ENCODE measurements at places on chromosomes 1 and 21.

GRCh38 chr1:116096013-116096618 is 15.1 kb upstream of the MAB21L3 start:
- peaks cover 28% of the 10 kb centered on the region for H3K4me1 ChIP-seq
- H3K27ac ChIP-seq = no peak overlapping the region
- no peaks in the 10 kb centered on the region for H3K36me3 ChIP-seq
- no peak for DNase-seq
- H3K27me3 ChIP-seq = no peaks in the 10 kb centered on the region
- no peak overlapping the region for H3K4me3 ChIP-seq

- H3K27me3 ChIP-seq = no peaks in the 10 kb centered on the region
- no peak for DNase-seq
- H3K4me1 ChIP-seq = no peaks in the 10 kb centered on the region
- H3K4me3 ChIP-seq = no peak overlapping the region
- no peak overlapping the region for H3K27ac ChIP-seq
- no peaks in the 10 kb centered on the region for H3K36me3 ChIP-seq
These were observed 19.9 kb upstream of the KCNJ6 start for GRCh38 chr21:37936010-37936785.

GRCh38 chr1:232676307-232676706 is 46.4 kb upstream of the SIPA1L2 start:
- peaks cover 7% of the 10 kb centered on the region for H3K4me1 ChIP-seq
- no peak for DNase-seq

GRCh38 chr1:205517763-205518162 is 13.3 kb downstream of the CDK18 start:
- H3K4me3 ChIP-seq = no peak overlapping the region
- peaks cover 8% of the 10 kb centered on the region for H3K4me1 ChIP-seq
- DNase-seq = no peak
- H3K27me3 ChIP-seq = no peaks in the 10 kb centered on the region
- H3K36me3 ChIP-seq = no peaks in the 10 kb centered on the region

DNA sequence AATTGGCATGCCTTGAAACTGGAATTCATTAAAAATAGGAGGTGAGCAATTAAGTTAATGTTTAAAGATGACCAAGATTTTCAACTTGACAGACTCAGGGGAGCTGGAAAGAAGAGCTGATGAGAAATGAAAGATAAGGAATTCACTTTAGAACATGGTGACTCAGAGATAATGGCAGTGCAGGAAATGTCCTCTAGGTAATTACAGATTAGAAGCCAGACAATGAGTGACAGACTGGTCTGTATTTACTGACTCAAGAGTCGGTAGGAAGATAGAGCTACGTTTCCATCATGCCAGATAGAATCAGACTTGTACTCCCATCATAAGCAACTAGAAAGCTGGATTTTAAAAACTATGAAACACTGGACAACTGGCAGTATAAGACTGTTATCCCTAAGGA is 151.6 kb downstream of the AJAP1 start:
- no peaks in the 10 kb centered on the region for H3K4me1 ChIP-seq
- H3K4me3 ChIP-seq = no peak overlapping the region
- DNase-seq = no peak
- H3K36me3 ChIP-seq = no peaks in the 10 kb centered on the region

DNA sequence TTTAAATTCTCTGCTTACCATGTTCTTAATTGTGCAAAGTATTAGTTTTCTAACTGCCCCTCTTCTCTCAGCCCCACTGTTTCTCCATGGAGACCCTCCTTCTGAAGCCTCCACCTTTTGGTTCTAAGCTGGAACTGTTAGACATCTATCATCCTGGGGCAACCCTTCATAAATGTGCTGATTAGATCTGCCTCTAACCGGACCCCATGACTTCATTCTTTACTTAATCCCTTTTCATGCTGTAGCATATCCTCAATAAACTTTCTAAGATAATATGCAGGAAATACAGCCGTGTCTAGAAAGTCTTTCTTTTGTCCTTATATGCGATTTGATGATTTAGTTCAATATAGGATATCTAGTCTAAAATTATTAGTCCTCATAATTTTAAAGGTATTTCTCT is 1020.1 kb downstream of the ADGRL2 start:
- H3K4me3 ChIP-seq = no peak overlapping the region
- no peak overlapping the region for H3K27ac ChIP-seq
- DNase-seq = no peak

DNA sequence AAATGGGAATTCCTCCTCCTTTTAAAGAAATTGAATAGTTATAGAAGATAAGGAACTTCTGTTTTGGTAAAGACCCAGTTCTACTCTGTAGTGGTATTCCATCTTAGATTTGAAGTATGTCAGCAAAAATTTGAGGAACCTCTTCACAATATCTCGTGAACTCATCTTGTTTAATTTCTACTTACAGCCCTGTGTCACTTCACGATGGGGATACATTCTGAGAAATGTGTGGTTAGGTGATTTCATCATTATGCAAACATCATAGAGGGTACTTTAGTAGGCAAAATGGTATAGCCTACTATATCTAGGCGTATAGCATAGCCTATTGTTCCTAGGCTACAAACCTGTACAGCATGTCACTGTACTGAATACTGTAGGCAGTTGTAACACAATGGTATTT is 36.0 kb downstream of the ALG6 start:
- H3K4me3 ChIP-seq = no peak overlapping the region
- H3K27me3 ChIP-seq = no peaks in the 10 kb centered on the region
- no peaks in the 10 kb centered on the region for H3K36me3 ChIP-seq
- DNase-seq = no peak
- no peak overlapping the region for H3K27ac ChIP-seq
- H3K4me1 ChIP-seq = peaks cover 13% of the 10 kb centered on the region

Data from PC-9 (cell line).